ENCODE measurements at places on chromosomes 16 and 17. TPM values are rescaled to one million over a fixed set of nuclear protein-coding genes. Genes with fewer than 3 reads are reported as not detected.

PRSS22 gene
- total RNA-seq, result not detected

DERL2 gene
- total RNA-seq, result 30.9 TPM

OTOA gene
- not detected for total RNA-seq

UBB gene
- 3,188 TPM for total RNA-seq

PRCD gene
- 4.3 TPM for total RNA-seq

E2F4 gene
- total RNA-seq, result 48.3 TPM

RNF222 gene
- not detected for total RNA-seq

CYB5B gene
- 87.4 TPM for total RNA-seq

OR1E1 gene
- not detected for total RNA-seq

TIGD7 gene
- 9.2 TPM for total RNA-seq

ZG16 gene
- total RNA-seq, result not detected
